ENCODE measurements at places on chromosomes 2 and 18. TPM values are rescaled to one million over a fixed set of nuclear protein-coding genes. Genes with fewer than 3 reads are reported as not detected.

TM4SF20 gene
- not detected for total RNA-seq

RNF152 gene
- total RNA-seq = 4.2 TPM

- H3K36me3 ChIP-seq = no peaks in the 10 kb centered on the region
- no peaks in the 10 kb centered on the region for H3K27me3 ChIP-seq
- no peak overlapping the region for H3K27ac ChIP-seq
- H3K4me1 ChIP-seq = no peaks in the 10 kb centered on the region
- DNase-seq = no peak
Observed at GRCh38 chr18:47206945-47207637, 30.9 kb upstream of the IER3IP1 start.

DNA sequence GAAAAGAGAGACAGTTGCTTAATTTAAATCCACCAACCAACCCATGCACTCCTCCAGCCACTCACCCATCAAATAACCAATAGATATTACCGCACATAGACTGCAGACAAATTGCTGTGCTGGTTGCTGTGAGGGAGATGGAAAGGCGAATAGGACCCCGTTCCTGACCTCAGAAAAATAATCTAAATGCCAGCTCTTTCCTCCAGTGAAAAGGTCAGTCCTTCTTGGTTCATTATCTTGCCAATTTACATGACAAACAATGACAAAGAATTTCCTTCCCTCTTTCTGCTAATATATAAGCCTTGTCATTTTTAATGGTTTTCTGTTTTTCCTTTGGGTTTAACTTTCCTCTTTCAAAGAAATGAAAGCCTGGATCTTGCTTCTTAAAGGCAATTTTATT lies 61.6 kb downstream of the MEP1B start:
- no peak overlapping the region for H3K4me3 ChIP-seq
- DNase-seq = no peak
- H3K27ac ChIP-seq = no peak overlapping the region
- H3K27me3 ChIP-seq = no peaks in the 10 kb centered on the region
- H3K36me3 ChIP-seq = no peaks in the 10 kb centered on the region
- no peaks in the 10 kb centered on the region for H3K4me1 ChIP-seq

GRCh38 chr2:30684026-30684425 lies 123.2 kb downstream of the CAPN13 start:
- H3K4me3 ChIP-seq = no peak overlapping the region
- no peak overlapping the region for H3K27ac ChIP-seq
- H3K36me3 ChIP-seq = no peaks in the 10 kb centered on the region
- H3K4me1 ChIP-seq = peaks cover 2% of the 10 kb centered on the region

DNA sequence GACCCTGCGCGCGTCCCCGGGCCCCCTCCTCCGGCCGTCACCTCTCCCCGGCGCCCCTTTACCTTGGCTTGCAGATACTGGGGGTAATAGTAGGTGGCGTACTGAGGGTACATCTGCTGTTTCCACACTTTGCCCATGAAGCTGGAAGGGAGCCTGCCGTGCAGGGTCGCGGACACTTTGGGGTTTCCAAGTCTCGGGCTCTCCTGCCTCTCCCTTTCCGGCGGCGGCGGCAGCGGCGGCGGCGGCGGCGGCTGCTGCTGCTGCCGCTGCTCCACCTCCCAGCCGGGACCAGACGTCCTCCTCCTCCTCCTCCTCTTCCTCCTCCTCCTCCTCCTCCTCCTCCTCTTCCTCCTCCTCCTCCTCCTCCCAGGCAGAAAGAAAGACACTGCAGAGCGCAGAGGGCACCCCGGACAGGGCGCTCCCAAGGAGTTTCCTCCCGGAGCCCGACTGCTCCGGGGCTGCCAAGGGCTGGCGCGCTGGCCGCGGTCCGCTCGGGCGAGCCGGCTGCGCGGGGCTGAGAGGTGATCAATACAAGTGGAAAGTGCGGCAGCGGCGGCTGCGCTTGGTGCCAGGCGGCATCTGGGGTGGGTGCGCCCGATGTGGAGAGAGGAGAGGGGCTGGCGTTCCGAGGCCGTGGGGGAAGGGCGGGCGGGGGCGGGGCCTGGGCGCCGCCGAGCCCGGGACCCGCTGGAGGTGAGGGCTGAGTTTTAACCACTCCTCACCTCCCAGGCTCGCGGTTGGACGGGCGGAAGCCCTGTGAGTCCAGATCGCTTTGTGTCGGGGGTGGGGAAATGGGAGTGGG lies at the start of gene RBMS1:
Gene RBMS1, minus strand, starts transcription at position 581 of the 802 bp plus-strand sequence. Its CDS starts 444 bp downstream, at position 137.
- peak; percentile 75 for DNase-seq
- H3K36me3 ChIP-seq = no peaks in the 10 kb centered on the region
- H3K4me1 ChIP-seq = peaks cover 5% of the 10 kb centered on the region
- H3K27me3 ChIP-seq = no peaks in the 10 kb centered on the region
- H3K4me3 ChIP-seq = peak within 1 kb of the TSS; percentile 94
